Thoracic aorta (tissue), 2 donors: ENCODE measurements at places on chromosomes 1 and 21.

DNA sequence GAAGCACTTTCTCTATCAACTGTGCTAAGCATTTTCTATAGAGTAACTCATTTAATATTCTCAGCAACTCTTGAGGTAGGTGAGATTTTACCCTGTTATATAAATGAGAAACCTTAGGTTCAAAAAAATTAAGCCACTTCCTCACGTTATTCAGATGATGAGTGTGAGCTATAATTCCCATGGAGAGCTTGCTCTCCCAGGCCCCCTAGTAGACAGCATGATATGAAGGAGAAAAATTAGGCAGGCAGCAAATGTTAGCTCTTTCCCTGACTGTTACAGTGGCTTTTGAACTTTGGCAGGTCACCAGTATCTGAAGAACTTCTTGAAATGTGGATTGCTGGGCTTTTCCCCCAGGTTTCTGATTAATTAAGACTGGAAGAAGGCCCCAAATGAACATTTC, 753.1 kb downstream of the NCAM2 start:
- no peak for DNase-seq

- no peak for DNase-seq
Measured at GRCh38 chr1:3895279-3895950, 4.7 kb downstream of the C1orf174 start.

DNA sequence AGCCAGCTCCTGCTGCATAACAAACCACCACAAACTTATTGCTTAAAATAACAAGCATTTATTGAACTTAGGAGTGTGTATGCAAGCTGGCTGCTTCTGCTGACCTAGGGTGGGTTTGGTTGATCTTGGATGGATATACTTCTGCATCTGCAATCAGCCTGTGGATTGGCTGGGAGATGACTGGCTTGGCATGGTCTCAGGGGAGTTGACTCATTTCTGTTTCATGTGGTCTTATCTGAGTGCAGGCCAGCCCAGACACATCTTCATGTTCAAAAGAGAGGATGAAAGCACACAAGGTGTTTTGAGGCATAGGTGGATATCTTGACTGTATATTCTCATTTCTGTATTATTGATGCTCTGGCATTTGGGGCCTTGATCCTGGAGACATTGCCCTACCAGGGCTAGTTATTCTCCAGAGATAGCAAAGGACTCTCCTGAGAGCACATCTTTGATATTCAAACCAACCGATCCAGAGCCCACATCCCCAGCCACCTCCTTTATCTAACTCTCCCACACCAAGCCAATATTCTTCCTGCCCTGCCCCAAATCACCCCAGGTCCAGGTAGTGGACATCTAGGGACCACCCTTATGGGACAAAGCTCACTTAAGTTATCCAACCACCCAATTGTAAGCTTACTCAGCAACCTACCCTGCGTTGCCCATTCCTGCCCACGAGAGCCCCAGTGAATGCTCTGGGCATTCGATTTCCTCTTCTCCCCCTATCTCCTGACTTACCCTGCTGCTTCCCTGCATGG, 350.8 kb downstream of the PTPRU start:
- no peak for DNase-seq

DNA sequence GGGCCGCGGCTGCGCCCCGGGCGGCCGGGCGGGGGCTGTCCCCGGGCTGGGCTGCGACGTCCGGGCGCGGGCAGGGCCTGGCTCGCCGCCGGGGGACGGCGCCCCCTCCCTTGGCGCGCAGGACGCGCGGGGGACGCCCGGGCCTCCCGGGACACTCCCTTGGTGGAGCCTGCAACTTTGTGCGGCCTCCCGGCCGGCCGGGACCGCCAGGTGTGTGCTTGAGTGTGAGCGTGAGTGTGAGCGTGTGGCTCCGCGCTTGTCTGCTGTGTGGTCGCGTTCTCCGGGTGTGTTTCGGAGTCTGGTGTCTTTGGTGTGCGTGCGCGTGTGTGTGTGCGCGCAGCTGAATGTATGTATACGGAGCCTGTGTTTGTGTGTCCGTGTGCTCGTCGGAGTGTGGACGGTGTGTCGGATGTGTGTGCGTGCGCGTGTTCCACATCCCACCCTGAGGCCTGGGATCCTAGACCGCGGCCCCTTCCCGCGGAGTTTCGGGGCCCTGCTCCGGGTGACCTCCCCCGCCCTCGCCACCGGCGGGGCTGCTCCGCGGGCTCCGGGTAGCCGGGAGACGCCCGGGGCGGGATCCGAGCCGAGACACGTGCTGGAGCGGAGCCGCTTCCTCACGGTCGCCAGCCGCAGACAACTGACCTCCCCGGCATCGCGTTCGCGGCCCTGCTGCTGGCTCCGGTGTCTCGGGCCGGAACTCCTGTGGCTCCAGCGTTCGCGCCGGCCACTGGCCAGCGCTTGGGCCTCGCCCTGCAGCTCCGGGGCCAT, 1.7 kb downstream of the PTPRU start:
- DNase-seq = no peak

- no peak for DNase-seq
Measured at GRCh38 chr1:16029288-16029687, 7.5 kb downstream of the CLCNKA start.

DNA sequence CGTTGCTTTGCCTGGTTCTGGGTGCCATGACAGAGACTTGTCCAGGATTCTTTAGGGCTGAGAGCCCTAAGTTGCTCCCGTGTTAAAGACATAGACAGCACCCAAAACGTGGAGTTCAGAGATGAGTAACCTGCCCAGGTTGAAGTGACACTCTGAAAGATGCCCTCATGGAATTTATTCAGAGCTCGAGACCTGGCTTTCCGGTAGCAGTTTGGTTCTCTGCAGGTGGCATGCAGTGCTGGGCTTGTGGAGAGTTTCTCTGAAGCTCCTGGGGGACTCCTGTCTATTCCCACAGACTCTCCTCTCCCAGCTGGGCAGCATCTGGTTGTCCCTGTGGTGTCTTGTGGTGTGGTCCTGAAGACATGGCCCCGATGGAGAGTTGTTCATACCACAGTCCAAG, 241.0 kb downstream of the RHOU start:
- no peak for DNase-seq

DNA sequence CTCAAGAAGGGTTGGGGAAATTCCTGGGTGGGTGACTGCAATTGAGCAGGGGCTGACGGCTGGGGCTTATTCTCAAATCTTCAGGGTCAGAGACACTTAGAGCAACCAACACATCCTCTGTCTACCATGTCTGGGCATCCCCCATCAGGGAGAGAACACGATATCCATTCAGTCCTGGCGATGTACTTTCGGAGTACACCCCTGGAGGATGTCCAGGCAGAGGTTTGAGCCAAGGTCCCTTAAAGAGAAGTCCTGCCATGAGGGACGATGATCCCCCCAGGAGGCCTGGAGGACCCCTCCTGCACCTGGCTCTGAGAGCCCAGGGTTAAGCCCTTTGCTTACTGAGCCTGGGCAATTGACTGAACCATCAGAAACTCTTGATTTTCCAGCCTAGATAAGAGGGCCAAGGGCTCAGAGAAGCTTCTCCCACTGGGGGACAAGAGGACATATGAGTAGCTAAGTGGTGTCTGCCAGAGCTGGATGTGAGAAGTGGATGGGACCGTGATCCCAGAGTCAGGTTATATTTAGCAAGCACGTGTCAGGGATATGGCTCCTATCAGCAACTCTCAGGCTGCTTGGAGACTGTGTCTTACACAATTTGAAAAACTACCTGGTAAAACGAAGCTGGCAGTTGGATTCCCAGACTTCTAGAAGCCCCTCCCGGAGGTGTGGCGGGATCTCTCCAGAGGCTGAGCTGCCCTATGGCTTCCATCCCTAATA, 253.3 kb upstream of the VAMP3 start:
- DNase-seq = no peak

- DNase-seq = no peak
Measured at GRCh38 chr1:67883069-67883468, 49.8 kb upstream of the GNG12 start.

GRCh38 chr1:36656271-36656670, 173.6 kb upstream of the CSF3R start:
- DNase-seq = no peak
